ENCODE measurements at places on chromosomes 13 and 19.

DNA sequence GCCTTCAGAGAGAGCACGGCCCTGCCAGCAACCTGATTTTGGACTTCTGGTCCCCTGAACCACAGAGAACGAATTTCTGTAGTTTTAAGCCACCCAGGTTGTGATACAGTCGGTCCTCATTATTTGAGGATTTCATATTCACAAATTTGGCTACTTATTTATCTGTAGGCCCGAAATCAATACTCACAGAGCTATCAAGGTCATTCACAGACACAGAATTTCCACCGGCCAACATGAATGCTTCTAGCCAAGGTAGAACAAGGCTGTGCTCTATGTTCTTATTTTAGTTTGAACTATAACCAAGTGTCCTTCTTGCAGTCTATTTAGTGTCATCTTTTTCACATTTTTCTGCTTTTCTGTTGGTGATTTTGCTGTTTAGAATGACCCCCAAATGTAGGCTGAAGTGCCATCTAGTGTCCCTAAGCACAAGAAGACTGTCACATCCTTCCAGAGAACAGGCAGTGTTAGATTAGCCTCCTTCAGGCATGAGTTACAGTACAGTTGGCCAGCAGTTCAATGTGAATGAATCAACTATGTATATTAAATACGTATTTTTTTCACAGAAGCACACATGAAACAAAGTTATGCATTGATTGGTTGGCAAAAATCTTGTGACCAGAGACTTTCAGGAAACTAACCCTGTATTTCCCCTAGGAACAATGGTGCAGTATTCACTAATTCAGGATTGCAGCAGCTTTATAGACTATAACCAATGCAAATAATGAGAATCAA is 63.5 kb downstream of the C13orf42 start:
- DNase-seq, result no peak

DNA sequence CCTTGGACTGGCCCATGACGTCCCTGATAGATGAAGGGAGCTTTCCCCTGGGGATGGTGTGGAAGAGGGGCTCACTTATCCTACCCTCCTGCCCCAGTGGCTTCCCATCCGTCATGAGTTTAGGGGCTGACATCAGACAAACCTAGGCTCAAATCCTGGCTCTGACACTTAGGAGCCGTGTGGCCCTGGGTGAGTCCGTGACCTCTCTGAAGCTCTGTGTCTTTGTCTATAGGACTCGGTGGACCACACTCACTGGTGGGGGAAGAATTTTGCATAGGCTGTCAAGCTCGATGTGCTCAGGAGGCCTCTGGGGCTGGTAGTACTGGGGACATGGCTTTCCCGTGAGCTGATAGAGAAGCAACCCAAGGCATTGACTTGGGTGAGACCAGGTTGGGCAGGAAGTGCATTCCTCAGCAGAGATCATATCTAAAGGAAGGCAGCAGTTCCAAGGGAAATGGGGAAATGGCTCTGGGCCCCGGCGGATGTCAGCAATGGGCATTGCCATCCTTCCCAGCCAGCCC is 17.4 kb upstream of the AP1M2 start:
- DNase-seq, result no peak

GRCh38 chr13:19088416-19088815 is 93.2 kb downstream of the TUBA3C start:
- no peak for DNase-seq

- DNase-seq, result peak; percentile 58
These were observed 26.8 kb downstream of the PPP5C start for GRCh38 chr19:46373491-46374359.

- no peak for DNase-seq
These were observed 8.5 kb downstream of the ACTMAP start for GRCh38 chr19:40741527-40742390.

GRCh38 chr19:47352095-47352494 is 3.0 kb downstream of the DHX34 start:
- DNase-seq, result no peak

DNA sequence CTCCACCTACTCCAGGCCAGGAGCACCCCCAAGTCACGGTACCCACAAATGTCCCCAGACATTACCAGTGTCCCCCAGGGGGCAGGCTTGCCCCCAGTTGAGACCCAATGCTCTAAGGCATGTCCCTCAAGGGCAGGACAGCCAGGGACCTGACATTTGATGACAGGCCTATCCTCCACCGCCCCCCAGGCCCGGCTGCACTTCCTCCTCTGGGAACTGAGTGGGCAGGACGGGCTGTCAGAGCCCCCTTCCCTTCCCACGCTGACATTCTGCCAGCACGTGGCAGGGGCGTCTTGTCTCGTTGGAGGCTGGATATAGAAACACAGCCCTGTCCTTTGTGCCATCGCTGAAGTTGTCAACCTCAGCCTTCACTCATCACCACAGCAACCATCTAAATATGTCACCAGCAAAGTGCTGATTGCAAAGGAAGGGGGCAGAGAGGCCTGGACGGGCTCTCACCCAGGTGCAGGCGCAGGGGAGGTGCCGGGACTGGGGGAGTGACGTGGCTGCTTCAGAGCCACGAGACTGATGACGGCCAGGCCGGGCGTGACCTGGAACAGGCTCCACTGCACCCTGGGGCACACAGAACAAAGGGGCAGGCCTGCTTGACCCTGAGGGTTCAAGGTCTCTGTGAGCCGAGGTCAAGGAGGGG is 38.4 kb downstream of the GNG7 start:
- no peak for DNase-seq

DNA sequence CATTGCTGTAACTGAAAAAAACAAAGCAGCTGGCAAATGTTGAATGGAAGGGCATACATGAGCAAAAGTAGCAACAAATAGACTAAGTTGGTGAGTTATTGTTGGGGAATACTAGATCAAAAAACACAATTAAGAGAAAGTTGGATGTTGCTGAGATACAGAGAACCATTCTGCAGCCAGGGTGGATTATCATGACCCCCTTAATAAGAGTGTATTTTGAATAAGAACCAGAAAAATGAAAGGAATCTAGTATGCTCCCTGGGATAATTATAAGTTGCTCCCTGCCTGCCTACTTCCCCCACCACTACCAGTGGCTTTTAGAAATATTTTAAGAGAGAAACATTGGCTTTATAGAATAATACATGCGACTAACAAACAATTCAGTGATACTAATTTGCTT is 14.5 kb upstream of the TRPC4 start:
- DNase-seq, result no peak

GRCh38 chr19:56978023-56978565 is 137.6 kb upstream of the PEG3 start:
- no peak for DNase-seq

GRCh38 chr19:46408664-46409039 is 4.7 kb downstream of the CCDC8 start:
- DNase-seq, result peak; percentile 48

- DNase-seq, result no peak
These were observed 3.8 kb upstream of the FGF14 start for GRCh38 chr13:102405499-102406100.

Measured in AG10803 (cell line).